Activated CD4-positive, alpha-beta T cell treated with anti-CD3 and anti-CD28 coated beads for 48 hours (primary cell): ENCODE measurements at places on chromosomes 16 and 17.

- DNase-seq = no peak
These were observed 31.5 kb upstream of the B4GALNT2 start for GRCh38 chr17:49101054-49101534.

DNA sequence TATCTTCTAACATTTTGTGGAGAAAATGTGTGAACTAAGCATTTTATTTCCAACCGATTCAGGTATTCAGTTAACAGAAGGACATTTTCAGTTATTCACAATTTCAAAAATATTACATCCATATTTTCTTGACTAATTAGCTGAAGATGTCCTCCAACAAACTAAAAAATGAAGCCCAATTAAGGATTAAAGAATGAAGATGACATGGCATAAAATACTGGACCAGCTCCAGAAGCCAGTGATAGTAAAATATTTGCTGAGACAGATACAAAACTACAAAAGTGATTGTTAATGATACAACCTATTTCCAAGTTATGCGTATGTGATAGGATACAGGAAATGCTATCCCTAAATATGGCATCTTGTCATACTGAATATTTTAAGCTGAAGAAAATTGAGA lies 48.6 kb downstream of the PMP22 start:
- no peak for DNase-seq

DNA sequence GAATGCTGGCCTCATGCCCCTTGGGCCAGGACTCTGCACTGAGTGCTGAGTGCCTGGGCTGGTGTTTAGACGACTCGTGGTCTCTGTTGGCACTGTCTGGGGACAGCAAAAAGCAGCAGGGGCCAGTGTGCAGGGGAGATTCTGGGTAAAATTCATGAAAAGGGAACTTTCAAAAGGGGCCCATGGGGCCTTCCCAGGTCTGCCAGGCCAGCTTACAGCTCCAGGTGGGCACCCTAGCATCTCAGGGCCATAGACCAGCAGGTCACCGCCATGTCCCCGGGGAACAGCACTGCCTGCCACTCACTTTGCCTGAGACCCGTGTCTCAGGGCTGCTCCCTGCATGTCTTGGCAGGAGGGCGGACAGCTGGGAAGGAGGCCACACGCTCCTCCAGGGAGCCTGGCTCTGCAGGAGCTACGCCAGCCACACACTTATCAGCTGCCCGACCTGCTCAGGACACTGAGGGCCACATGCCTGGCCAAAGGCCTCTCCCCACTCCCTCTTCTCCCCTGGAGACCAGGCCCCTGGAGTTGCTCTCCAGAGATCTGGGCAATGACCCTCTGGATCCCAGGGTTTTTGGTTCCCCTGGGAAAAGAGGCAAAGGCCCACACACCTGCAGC lies 8.8 kb upstream of the FASN start:
- no peak for DNase-seq

DNA sequence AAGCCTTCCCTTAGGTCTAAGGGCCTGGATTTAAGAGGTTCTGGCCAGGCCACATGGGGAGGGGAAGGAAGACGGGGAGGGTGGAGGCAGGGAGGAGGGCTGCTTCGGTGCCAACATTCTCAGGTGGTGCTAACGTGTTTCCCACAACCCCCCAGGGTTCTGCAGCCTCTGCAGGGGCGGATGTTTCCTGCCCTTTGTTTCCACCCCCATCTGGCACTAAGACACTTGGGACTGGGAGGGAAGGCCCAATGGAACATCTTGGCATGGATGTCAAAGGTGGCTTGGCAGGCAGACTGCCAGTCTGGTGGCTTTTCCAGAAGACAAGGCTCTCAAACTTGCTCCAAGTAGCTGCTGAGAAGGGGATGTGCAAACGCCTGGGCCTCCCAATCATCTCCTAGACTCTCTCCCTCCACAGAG lies 12.7 kb downstream of the HIC1 start:
- no peak for DNase-seq

DNA sequence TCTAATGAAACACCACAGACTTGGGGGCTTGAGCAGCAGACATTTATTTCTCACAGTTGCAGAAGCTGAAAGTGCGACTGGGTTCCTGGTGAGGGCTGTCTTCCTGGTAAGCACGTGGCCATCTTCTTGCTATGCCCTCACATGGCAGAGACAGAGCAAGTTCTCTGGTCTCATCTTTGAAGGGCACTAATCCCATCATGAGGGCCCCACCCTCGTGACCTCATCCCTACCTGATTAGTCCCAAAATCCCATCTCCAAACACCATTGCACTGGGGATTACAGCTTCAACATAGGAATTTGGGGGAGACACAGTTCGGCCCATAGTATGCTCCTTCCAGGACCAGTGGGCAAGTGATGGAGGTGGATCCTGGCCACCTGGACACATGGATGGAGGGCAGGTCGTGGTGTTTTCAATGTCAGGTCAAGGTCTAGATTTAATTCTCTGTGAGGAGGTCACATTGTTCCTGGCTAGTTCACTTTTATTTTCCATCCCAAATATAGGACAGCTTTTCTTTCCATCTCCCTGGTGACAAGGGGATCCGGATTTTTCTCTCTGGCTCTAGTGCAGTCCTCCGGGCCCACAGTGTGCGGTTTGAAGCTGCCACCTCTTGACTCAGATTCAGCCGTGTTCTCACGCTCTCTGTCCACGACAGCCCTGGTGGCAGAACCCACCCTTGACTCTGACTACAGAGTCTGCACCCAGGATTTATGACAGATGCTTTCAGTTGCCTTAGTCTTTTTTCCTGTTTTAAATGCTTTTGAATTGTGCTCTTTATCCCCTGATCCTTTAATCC lies 160.5 kb upstream of the NOL11 start:
- DNase-seq = no peak

GRCh38 chr16:24543949-24544348 lies 4.6 kb downstream of the RBBP6 start:
- no peak for DNase-seq

DNA sequence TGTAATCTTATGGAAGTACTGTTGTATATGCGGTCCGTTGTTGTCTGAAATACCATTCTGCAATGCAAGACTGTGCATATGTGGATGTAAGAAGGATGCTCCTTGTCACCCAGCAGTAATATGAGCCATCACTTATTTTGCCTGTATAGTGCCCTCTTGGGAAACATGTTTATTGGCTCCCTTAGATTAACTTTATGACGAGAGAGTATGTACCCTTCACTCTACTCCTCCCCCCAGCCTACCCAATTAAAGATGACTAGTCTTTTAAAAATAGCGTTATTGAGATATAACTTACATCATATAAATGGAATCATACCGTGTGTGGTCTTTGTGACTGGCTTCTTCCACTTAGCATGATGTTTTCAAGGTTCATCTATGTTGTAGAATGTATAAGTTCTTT lies 33.6 kb downstream of the FTO start:
- DNase-seq = no peak

DNA sequence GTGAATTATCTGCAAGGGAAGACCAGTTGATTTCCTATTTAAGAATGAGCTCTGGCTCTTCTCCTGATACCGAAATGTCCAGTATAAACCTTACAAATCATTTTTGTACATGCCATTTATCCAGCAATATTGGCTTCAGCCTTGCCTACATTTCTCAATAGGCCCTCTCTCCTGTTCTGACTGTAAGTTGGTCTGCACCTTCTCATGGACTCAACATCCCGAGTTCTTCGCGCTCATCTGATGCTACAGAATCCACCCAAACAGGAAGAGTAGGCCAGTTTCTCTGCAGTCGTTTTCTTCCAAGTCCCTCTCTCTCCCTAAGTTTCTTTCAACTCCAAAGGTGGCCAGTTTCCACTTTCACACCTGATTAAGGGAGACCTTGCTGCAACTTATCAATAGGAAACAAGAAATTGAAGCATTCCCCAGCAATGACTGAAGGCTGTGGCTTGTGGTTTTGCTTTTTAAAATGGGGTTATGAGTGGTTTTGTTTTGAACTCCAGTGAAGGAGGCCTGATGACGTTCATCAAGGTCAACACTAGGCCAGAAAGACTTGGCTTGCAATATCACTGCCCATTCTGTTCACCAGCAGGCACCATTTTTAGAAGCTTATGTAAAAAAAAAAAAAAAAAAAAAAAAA lies 383.0 kb downstream of the MAF start:
- DNase-seq = peak; percentile 25

- no peak for DNase-seq
These were observed 69.4 kb upstream of the NKD1 start for GRCh38 chr16:50478773-50479149.

GRCh38 chr17:5745111-5745813 lies 161.0 kb upstream of the NLRP1 start:
- DNase-seq = no peak
